ENCODE measurements at places on chromosomes 7 and 10. TPM values are rescaled to one million over a fixed set of nuclear protein-coding genes. Genes with fewer than 3 reads are reported as not detected.
A peak's percentile ranks its signal among the peaks of the same experiment; 100 is the strongest.

DNA sequence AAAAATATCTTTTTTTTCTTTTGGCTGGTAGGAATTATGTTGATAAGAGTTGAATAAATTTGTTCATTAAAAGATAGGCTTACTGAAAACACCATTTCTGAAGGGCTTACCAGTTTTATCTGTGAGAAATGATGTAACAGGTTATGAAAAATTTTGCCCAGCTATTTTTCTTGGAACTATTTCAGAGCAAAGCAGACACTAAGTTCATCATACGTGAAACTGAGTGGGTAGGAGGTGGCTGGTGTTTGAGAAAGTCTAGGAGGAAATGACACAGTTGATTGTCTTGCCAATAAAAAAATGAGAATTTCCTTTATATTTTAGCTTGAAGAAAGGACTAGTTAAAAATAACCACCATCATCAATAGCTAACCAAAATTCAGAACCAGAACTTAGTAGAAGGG is 6.2 kb upstream of the MRC1 start:
- DNase-seq = no peak

GRCh38 chr7:127578036-127578684 is 7.2 kb downstream of the GCC1 start:
- no peak for DNase-seq

GRCh38 chr10:87976101-87976743 is 112.8 kb downstream of the PTEN start:
- DNase-seq = no peak

- DNase-seq = no peak
These were observed 467.0 kb upstream of the AKR1E2 start for GRCh38 chr10:4359003-4359402.

- DNase-seq = no peak
These were observed 287.1 kb upstream of the LYZL1 start for GRCh38 chr10:29001801-29002200.

DNA sequence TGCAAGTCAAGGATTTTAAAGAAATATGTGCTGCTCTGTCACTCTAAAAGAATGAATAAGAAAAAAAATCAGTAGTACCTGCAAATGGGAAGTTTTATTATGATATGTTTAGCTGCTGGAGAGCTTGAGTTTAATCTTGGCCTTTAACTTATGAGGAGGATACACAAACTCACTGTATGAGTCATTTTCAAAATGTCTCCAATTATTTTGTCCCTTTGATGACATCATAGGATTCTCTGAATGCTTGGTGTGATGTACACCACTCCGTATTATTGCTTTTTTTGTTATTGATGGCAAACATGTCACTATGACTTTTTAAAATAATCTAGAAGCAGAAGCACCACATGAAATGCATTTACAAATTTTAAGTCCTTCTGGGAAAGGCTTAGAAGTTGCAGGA is 125.8 kb downstream of the RALA start:
- no peak for DNase-seq

RADIL gene
- total RNA-seq = 0.80 TPM

RAMP3 gene
- 18.7 TPM for total RNA-seq

GRCh38 chr10:84944187-84944586 is 615.8 kb downstream of the CCSER2 start:
- DNase-seq = no peak

- no peak for DNase-seq
These were observed 91.8 kb upstream of the KCNIP2 start for GRCh38 chr10:101935431-101935830.

DNA sequence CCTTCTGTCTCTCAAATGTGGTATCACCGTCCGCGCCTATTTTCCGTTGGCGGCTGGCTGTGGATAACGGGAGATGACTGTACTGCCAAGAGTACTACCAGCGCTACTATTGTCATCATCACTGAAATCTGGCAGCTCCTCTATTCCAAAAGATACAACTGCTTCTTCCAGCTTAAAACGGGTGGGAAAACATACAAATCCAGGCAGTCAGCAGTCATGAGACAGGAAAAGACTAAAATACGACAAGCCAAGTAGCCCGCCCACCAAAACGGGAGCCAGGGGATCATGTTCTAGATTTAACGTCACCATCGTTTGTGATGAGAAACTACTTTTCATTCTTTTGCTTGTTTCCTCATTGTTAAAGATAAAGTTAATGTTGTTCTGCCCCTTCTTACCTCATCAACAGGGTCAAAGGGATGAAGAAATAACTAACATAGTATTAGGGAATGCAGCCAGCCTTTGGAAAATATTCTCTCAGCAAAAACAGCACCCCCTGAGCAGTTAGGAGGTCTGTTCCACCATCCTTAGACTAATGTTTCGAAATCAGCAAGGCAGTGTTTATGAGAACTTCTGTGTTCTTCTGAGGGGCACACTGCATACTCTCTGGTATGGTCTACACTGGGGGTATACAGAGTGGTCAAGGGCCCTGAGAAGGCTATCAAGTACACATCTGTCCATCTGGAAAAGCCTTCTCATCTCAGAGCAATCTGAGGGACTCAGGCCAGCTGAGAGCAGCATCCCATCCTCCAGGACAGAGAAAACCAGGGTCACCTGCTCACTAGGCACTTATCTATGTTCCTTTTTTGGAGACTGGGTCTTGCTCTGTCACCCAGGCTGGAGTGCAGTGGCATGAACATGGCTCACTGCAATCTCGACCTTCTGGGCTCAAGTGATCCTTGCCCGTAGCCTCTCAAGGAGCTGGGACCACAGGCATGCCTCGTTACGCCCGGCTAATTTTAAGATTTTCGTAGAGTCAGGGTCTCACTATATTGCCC is 47.5 kb downstream of the GNA12 start:
- DNase-seq = peak; percentile 43

ARHGEF5 gene
- total RNA-seq = 52.2 TPM

AGMO gene
- 5.7 TPM for total RNA-seq

GRCh38 chr7:124267154-124267553 is 234.3 kb upstream of the TMEM229A start:
- DNase-seq = no peak

DNA sequence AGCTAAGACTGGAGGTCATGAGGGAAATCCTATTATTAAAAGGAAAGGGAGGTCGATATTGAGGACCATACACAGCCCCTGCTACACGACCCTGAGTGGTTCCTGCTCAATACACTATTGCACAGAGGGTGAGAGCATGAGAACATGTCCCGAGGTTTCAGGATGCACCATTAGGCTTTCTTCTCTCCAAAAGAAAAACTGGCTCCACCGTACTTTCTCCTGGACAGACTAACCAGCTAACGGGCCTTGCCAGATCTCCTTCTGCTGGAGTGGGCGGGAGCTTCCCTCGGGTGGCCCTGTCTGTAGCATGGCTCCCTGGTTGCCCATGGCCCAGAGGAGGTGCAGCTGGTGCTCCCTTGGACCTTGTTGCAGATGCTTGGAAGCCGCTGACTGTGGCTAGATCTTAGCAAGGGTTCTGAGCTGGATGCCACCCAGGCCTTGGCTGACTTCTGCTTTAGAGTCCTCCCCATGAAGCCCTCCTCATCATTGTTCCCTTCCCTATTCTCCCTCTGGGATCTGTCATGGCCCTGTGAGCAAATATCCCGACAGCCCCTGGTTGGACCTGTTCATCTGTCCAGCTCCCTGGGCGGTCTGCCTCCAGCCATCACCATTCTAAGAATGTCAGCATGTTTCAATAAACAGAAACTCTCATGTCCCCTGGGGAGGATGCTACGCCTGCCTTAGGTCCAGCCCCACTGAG is 52.9 kb upstream of the SHH start:
- DNase-seq = no peak

DNA sequence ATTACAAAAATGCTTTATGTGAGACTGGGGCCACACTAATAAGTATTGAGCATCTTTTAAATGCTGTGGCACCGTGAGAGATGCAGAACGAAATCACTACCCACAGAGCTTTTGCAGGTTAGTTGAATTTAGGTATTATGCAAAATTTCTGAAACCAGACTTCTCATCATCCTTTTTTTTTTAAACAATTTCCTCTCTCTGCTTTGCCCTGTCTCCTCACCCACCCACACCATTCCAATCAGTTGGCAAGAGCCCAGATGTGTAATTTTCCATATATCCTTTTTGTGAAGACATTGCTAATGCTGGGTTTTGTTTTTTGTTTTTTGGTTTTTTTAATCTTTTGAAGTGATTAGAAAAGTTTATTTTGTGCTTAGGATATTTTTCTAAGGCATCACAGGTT is 1.1 kb downstream of the YAE1 start:
- no peak for DNase-seq

DNA sequence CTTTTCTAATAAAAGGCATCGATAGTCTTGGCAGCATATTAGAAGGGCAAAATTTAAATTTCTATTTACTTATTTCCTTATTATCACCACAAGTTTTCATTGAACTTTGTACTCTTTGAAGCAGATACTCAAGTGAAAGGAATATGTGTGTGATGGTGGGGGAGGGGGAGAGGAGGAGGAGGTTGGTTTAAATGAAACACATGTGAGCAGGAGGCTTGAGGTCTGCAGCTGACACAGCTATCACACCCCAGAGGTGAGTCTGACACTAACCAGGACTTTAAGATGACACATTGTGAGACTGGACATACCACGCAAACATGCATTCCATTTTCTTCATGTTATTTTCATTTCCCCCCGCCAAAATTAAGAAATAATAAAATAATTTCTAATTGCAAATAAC is 63.3 kb downstream of the CTTNBP2 start:
- DNase-seq = no peak

DNA sequence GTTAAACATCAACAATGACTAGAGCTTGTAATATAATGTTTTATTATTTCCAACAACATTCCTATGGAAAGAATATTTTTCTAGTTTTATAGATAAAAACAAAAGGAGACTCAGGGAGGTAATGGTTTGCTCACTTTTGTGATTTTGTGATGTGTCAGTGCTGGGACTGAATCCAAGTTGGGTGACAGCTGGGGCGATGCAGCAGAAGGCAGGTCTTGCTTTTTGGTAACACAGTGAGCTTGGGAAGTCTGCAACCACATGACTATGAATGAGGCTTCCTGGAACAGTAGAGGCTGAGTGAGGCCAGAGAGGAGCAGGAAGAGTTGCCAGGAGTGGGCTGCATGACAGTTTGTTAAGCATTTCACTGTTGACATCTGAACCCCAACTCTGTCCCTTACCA is 4.9 kb upstream of the YKT6 start:
- no peak for DNase-seq

GRCh38 chr10:130491011-130491692 is 355.0 kb downstream of the GLRX3 start:
- no peak for DNase-seq

- no peak for DNase-seq
These were observed 155.8 kb downstream of the MALRD1 start for GRCh38 chr10:19204246-19204917.

- DNase-seq = no peak
These were observed 63.5 kb upstream of the LAMB1 start for GRCh38 chr7:108066486-108066885.

DNA sequence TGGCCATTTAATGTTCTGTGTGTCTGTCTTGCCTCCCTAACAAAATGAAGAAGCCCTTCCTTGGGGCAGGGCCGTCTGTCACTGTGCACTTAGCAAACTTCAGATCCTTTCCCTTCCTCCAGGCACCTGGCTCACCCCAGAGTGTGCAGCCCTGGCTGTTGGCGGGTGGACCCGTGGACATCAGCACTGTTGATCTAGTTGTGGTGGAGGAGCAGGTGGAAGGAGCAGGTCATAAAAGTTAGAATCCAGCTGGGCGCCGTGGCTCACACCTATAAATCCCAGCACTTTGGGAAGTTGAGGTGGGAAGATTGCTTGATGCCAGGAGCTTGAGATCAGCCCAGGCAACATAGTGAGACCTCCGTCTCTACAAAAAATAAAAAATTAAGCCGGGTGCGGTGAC is 12.7 kb downstream of the RAB19 start:
- peak; percentile 42 for DNase-seq

DNA sequence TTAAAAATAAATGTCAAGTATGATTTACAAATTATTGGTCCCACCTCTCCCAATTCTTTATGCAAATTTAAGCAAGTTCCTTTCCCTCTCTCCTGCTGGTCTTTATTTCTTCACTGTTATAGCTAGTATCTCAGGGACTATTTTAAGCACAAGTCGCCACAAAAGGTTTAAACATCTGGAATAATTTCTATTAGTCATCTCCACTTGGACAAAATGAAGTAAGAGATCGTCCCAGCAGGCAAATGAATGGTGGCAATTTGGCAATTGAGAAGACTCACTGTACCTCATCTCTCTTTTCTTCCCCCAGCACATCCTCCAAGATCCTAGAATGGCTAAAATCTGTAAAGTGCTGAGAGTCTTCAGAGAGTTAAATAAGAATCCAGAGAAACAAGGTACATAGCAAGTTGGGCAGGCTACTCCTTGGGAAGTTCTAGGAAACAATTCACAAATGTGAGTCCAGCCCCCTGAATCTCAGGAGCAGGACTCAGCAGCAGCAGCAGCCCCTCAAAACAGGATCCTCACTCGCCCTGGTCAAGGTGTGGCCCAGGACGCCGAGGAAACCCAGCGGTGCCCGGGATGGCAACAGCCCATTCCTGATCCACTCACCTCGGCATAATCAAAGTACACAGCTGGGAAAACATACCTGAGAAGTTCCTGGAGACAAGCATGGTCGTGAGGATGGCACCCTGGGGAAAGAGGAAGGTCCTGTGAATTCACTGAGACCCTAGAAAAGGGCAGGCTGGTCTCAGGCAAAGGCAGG is 30.3 kb upstream of the NDST2 start:
- no peak for DNase-seq

GRCh38 chr7:71135663-71136062 is 3.7 kb downstream of the GALNT17 start:
- no peak for DNase-seq

DNA sequence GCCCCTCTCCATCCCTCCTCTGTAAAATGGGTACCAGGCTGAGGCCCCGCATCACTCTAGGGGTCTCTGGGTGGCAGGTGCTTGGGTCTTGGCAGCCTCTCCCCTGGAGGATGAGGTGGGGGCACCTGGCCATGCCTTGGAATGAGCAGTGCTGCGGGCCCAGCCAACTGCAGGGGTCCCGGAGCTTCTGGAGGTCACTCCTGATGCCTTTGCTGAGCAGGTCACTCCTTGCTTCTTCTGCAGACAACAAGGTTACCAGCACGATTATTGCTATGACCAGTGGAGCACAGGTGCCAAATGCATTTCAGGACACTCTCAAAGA is 22.4 kb upstream of the ZNF488 start:
- no peak for DNase-seq

DNA sequence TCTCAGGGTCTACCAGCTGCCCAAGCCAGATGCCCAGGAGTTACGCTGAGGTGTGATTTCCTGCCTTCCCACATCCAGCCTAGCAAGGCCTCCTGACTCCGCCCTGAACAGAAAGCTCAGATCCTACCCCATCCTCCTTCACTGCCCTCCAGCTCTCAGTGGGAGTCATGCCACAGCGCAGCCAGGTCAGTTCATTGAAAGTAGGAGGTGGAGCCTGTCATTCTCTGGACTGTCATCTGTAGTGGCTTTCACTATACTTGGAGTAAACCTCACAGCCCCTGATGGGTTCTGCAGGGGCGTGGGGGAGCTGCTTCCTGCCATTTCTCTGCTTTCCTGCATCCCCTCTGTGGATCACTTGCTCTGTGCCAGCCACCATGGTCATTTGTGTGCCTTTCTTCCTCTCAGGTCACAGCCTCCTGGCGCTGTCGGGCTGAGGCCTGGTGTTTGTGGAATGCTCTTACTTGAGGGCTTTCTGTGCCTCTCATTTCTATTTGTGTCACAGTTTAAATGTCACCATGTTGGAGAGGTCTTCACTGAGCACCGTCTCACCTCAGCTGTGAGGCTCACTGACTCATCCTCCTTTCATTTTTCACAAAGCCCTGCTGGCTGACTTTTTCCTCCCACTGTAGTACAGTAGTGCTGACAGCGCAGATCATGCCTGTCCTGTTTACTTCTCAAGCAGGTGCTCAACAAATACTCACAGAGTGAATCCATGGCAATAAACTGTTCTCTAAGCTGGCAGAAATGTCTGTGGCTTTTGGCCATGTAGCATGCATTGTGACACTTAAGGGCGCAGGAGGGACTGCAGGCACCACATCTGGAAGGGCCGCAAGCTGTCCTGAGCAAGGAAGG is 61.0 kb upstream of the TMEM248 start:
- DNase-seq = no peak

TWIST1 gene
- not detected for total RNA-seq
